ENCODE measurements at places on chromosomes 2 and 18.

DNA sequence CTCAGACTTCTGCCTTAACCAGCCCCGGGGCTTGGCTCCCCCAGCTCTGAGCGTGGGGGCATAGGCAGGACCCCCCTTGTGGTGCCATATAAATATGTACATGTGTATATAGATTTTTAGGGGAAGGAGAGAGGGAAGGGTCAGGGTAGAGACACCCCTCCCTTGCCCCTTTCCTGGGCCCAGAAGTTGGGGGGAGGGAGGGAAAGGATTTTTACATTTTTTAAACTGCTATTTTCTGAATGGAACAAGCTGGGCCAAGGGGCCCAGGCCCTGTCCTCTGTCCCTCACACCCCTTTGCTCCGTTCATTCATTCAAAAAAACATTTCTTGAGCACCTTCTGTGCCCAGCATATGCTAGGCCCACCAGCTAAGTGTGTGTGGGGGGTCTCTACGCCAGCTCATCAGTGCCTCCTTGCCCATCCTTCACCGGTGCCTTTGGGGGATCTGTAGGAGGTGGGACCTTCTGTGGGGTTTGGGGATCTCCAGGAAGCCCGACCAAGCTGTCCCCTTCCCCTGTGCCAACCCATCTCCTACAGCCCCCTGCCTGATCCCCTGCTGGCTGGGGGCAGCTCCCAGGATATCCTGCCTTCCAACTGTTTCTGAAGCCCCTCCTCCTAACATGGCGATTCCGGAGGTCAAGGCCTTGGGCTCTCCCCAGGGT, 5.5 kb downstream of the CTDSP1 start:
- peaks cover 71% of the 10 kb centered on the region for H3K4me1 ChIP-seq
- no peak overlapping the region for H3K4me3 ChIP-seq
- peak overlapping the region; percentile 68 for H3K27ac ChIP-seq

DNA sequence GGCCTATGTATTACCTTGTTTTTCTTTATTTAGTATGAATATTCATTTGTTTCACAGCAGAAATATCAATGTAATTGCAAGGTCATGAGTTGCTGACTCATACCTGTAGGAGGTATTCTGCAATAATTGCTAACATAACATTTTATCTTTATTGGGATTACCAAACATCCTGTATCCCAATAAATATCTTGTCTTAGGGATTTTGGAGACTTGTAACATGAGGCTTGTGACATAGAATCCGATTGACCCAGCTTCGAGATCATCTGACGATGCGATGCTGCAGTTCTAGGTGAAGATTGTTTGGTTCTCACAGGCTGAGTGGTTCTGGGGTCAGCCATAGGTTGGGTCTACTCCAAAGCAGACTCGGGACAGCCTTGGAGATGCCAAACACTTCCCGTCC, 133.4 kb upstream of the RND3 start:
- peaks cover 39% of the 10 kb centered on the region for H3K4me1 ChIP-seq
- H3K4me3 ChIP-seq, result no peak overlapping the region

DNA sequence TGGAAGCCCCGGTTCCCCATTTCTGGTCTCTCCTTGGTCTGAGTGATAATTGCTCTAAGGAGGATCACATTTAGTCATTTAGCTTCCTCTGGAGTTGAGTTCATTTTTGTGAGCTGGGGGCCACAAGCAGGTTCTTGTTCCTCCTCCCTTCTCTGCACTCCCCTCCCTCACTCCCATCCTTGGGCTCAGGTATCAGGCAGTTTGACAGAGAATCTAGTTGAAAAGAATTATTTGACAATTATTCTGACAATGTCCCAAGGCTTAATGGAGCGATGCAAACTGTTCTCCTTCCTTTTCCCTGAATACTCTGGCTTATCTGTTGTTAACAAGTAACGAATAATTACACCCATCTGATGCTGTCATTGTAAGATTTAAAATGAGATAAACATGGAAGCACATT, 61.5 kb downstream of the SERPINB8 start:
- ATAC-seq, result no peak
- H3K4me3 ChIP-seq, result no peak overlapping the region
- no peaks in the 10 kb centered on the region for H3K36me3 ChIP-seq
- H3K27me3 ChIP-seq, result peaks cover 26% of the 10 kb centered on the region
- no peaks in the 10 kb centered on the region for H3K4me1 ChIP-seq
- H3K27ac ChIP-seq, result no peak overlapping the region

- H3K4me1 ChIP-seq, result no peaks in the 10 kb centered on the region
- no peaks in the 10 kb centered on the region for H3K36me3 ChIP-seq
- no peak overlapping the region for H3K27ac ChIP-seq
- H3K4me3 ChIP-seq, result no peak overlapping the region
- no peaks in the 10 kb centered on the region for H3K27me3 ChIP-seq
These were observed 111.7 kb upstream of the ZEB2 start for GRCh38 chr2:144631636-144632035.

- no peak for ATAC-seq
- H3K27ac ChIP-seq, result no peak overlapping the region
- H3K4me3 ChIP-seq, result no peak overlapping the region
- H3K27me3 ChIP-seq, result peaks cover 6% of the 10 kb centered on the region
- no peaks in the 10 kb centered on the region for H3K4me1 ChIP-seq
These were observed 961 bp downstream of the GPR55 start for GRCh38 chr2:230924092-230924469.

GRCh38 chr2:167981945-167982344, 265.4 kb downstream of the STK39 start:
- no peaks in the 10 kb centered on the region for H3K36me3 ChIP-seq
- H3K27me3 ChIP-seq, result no peaks in the 10 kb centered on the region
- H3K4me1 ChIP-seq, result no peaks in the 10 kb centered on the region

GRCh38 chr2:237185553-237185925, 99.8 kb downstream of the COPS8 start:
- no peaks in the 10 kb centered on the region for H3K4me1 ChIP-seq
- H3K27me3 ChIP-seq, result no peaks in the 10 kb centered on the region
- H3K27ac ChIP-seq, result no peak overlapping the region
- ATAC-seq, result no peak
- no peaks in the 10 kb centered on the region for H3K36me3 ChIP-seq

- H3K27ac ChIP-seq, result no peak overlapping the region
- H3K4me1 ChIP-seq, result no peaks in the 10 kb centered on the region
- H3K36me3 ChIP-seq, result no peaks in the 10 kb centered on the region
- ATAC-seq, result no peak
These were observed 152.2 kb downstream of the ALPK2 start for GRCh38 chr18:58476516-58477256.

GRCh38 chr2:175002547-175003274, 2.5 kb downstream of the CHN1 start:
- H3K27me3 ChIP-seq, result no peaks in the 10 kb centered on the region
- no peaks in the 10 kb centered on the region for H3K36me3 ChIP-seq
- ATAC-seq, result no peak
- no peak overlapping the region for H3K4me3 ChIP-seq

DNA sequence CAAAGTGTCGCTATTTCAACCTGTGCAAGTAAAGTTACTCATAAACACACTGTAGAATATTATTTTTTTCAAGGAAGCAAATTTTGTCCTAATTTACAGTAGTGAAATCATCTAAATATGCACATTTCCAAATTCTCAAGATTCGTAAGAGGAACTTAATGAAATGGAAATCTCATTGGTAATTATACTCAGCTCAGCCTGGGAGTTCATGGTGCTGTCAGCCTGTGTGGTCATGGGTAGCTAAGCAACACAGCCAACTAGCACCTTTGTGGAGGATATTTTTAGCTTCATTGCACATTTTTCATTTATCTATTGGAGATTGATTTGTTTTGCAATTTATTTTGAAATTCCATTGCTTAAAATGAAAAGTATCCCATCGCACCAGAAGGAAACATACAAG, 975.7 kb upstream of the ZEB2 start:
- ATAC-seq, result no peak
- no peak overlapping the region for H3K27ac ChIP-seq
- H3K4me1 ChIP-seq, result no peaks in the 10 kb centered on the region
- no peaks in the 10 kb centered on the region for H3K36me3 ChIP-seq
- no peak overlapping the region for H3K4me3 ChIP-seq

GRCh38 chr2:236865052-236865451, 220.6 kb upstream of the COPS8 start:
- no peak overlapping the region for H3K4me3 ChIP-seq
- H3K36me3 ChIP-seq, result no peaks in the 10 kb centered on the region
- no peaks in the 10 kb centered on the region for H3K4me1 ChIP-seq
- peaks cover 10% of the 10 kb centered on the region for H3K27me3 ChIP-seq

GRCh38 chr2:206079699-206080465, 6.1 kb downstream of the INO80D start:
- H3K27ac ChIP-seq, result no peak overlapping the region
- no peaks in the 10 kb centered on the region for H3K27me3 ChIP-seq
- no peaks in the 10 kb centered on the region for H3K4me1 ChIP-seq
- ATAC-seq, result no peak

DNA sequence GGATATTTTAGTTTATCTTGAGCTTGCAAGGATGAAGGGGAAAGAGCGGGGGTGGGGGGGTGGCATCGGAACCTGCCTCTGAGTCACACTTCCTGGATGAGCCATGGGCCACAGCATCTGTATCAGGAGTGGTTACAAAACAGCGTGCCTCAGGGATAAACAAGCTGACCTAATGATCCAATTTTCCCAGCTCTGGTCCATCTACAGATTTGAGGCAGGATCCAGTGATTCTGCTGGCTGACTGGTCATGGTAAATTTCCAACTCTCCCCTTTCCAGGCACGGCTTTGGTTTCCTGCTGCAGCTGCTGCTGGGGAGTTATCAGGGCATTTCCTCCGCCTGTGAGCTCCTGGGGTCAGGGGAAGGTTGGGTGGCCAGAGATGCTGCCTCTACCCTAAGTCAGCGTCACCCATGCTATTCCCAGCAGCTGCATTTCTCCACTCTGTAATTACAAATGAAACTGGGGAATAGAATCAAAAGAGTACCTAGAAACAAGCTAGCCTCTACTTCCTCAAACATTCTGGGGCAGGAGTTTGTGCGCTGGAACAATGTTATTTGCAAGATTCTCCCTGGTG, 4.7 kb upstream of the HPCAL1 start:
- no peak overlapping the region for H3K27ac ChIP-seq
- H3K27me3 ChIP-seq, result no peaks in the 10 kb centered on the region
- peaks cover 7% of the 10 kb centered on the region for H3K4me1 ChIP-seq
- H3K4me3 ChIP-seq, result no peak overlapping the region
- peak; percentile 57 for ATAC-seq
- no peaks in the 10 kb centered on the region for H3K36me3 ChIP-seq

- H3K27ac ChIP-seq, result no peak overlapping the region
- H3K4me3 ChIP-seq, result no peak overlapping the region
- H3K4me1 ChIP-seq, result no peaks in the 10 kb centered on the region
- no peaks in the 10 kb centered on the region for H3K36me3 ChIP-seq
These were observed 175.4 kb downstream of the ZNF521 start for GRCh38 chr18:25176518-25177042.

DNA sequence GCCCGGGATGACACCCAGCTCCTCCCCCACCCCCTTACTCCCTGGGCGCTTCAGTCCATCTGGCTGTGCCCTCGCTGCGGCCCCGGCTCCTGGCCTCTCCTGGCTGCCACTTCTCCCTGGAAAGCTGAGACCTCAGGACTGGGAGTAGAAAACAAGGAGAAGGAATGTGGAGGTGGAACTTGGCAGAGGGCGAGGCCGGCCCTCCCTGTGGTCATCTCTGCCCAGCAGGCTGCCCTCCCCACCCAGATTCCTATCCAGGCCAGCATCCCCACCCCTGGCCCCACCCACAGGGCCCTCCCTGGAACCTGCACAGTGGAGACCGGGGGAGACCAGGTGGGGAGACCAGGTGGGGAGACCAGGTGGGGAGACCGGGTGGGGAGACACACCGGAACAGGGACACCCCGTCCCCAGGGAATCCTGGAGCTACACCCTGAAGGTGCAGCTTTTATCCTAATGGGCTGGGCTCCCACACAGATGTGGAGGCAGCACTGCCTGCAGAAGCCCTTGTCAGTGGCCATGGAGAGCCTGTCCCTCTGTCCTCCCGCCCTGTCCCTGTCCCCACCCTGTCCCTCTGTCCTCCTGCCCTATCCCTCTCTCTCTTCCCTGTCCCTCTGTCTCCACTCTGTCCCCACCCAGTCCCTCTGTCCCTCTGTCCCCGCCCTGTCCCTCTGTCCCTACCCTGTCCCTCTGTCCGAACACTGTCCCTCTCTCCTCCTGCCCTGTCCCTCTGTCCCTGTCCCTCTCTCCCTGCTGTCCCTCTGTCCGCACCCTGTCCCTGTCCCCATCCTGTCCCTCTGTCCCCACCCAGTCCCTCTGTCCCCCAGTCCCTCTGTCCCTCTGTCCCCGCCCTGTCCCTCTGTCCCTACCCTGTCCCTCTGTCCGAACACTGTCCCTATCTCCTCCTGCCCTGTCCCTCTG, 157.1 kb downstream of the PXDN start:
- H3K4me1 ChIP-seq, result peaks cover 8% of the 10 kb centered on the region
- no peak for ATAC-seq
- no peak overlapping the region for H3K27ac ChIP-seq
- no peak overlapping the region for H3K4me3 ChIP-seq
- peaks cover 30% of the 10 kb centered on the region for H3K27me3 ChIP-seq

GRCh38 chr18:9993521-9994025, 79.8 kb downstream of the VAPA start:
- H3K4me3 ChIP-seq, result no peak overlapping the region
- no peaks in the 10 kb centered on the region for H3K27me3 ChIP-seq
- H3K27ac ChIP-seq, result no peak overlapping the region
- no peaks in the 10 kb centered on the region for H3K4me1 ChIP-seq

GRCh38 chr2:156466739-156467405, 30.7 kb downstream of the GPD2 start:
- H3K27ac ChIP-seq, result peak overlapping the region; percentile 69
- H3K4me1 ChIP-seq, result peaks cover 51% of the 10 kb centered on the region
- peak overlapping the region; percentile 24 for H3K4me3 ChIP-seq

GRCh38 chr2:231699006-231699405, 9.3 kb upstream of the PTMA start:
- H3K4me1 ChIP-seq, result no peaks in the 10 kb centered on the region
- no peaks in the 10 kb centered on the region for H3K27me3 ChIP-seq
- no peak overlapping the region for H3K4me3 ChIP-seq

GRCh38 chr2:218008060-218009040, 5.6 kb upstream of the TNS1 start:
- no peaks in the 10 kb centered on the region for H3K36me3 ChIP-seq
- peak overlapping the region; percentile 17 for H3K27ac ChIP-seq
- H3K4me3 ChIP-seq, result no peak overlapping the region
- peaks cover 47% of the 10 kb centered on the region for H3K27me3 ChIP-seq

DNA sequence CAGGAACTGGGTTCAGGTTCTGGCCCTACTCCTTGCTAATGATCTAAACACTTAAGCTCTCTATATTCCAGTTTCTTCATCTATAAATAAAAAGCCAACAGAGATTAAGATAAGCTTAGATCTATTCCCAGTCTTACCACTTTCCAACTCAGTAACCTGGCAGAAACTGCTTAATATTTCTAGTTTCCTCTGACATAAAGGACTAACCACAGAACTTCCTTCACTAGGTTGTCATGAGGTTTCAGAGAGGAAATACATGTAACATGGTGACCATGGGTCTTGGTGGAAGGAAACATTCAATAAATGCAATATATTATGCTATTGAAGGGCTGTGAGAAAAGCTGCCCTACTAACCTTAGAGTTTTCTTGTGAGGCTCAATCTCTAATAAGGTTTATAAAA, 114.4 kb upstream of the PDE1A start:
- H3K27ac ChIP-seq, result no peak overlapping the region
- no peak overlapping the region for H3K4me3 ChIP-seq
- H3K27me3 ChIP-seq, result no peaks in the 10 kb centered on the region
- no peak for ATAC-seq
- no peaks in the 10 kb centered on the region for H3K36me3 ChIP-seq

Measured in gastroesophageal sphincter (tissue), 4 donors.